Stimulated activated CD4-positive, alpha-beta T cell treated with anti-CD3 and anti-CD28 coated beads, Interleukin-4, amount 100 ng/mL, for 24 hours (primary cell): ENCODE measurements at places on chromosomes 4 and X.

DNA sequence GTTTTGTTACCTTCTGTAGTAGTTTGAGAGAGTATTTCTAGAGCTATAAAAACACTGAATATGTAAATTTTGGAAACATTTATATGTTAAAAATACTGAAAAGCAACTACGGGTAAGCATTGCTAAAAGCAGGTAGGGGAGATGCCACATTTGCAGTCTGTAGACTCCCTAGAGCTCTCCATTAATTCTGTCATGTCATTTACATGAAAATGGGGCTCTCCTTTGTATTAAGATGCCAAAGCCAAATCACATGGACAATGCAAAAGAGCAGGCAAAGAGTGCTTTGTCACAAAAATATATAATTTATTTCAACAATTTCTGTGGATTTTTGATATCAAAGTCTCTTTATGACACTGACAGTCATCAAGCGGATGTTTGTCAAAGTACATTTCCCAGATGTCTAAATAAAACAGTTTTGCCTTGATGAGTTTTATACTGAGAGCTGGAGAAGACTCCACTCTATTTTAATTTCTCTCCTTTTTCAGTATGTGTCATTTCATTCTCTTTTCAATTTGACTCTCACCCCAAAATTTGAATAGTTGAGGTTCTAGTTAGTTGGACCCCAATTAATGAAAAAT lies 51.8 kb downstream of the LDB2 start:
- DNase-seq: no peak

DNA sequence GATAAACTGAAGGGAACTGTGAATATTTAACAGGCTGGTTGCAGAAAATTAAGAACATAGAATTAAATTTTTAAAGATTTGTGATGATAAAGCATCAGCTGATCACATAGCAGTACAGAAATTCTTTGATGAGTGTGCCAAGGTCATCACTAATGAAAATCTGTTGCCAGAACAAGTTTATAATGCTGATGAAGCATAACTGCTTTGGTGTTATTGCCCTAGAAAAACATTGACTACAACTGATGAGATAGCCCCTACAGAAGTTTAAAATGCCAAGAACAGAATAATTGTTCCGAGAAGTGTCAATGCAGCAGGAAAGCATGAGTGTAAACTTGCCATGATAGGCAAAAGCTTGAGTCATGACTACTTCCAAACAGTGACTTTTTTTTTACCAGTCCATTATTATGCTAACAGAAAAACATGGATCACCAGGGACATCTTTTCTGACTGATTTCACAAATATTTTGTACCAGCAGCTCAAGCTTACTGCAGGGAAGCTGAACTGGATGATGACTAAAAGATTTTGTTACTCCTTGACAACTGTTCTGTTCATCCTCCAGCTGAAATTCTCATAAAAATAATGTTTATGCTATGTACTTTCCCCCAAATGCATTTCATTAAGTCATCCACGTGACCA lies 1136.6 kb downstream of the FAT4 start:
- no peak for DNase-seq

DNA sequence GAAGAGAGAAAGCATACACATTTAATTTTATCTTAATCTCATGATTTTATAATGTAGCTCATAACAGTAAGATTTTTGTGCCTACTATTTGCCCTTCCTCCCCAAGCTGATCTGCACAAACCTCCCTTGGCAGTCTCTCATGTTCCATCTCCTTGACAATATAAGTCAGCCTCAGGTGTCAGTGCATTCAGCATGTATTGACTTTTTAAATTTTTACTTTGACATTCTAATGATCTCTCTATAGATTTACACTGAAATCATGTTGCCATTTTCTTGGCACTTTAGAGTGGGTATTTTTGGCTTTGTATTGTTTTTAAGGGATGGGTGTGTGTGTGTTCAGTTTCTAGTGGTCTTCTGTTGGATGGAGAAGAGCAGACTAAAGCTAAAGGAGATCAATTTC lies 505.3 kb upstream of the CPEB2 start:
- no peak for DNase-seq

GRCh38 chr4:24657768-24658617 lies 73.6 kb upstream of the DHX15 start:
- no peak for DNase-seq

DNA sequence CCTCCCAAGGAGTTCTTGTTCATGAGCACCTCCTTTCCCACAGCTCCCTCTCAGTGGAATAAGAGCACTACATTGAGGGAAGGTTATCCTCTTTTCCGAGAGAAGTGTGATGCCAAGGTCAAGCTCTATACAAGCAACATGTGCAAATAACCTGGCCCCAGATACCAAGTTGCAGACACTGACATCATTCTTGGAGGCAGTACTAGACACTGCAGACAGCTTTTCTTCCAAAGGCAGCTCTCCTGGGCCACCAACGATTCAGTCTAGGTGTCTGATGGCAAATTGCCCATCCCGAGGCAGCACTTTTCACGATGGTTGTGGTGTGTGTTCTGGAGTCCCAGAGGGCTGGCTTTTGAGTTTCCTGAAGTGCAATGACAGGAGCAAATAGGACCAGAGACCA lies 384.9 kb downstream of the TLL1 start:
- DNase-seq: no peak

DNA sequence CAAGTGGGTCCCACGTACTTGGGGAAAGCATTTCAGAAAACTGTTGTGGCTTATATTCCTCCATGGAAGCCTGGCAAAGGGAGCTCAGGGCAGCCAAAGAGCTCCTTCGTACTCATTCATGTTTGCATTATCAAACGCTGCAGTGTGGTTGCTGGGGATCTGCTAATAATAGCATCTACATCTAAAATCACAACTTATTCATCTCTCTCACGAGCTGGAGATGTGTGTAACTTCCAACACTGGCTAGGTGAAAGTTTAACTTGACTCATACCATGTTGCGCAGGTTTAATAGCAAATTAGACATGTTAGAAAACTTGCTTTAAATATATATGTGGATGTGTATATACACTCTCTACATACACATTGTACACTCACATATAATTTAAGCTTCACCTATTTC lies 415.1 kb downstream of the AFF2 start:
- DNase-seq: no peak

- DNase-seq: no peak
Observed at GRCh38 chrX:151754047-151754429, 19.5 kb downstream of the CNGA2 start.

DNA sequence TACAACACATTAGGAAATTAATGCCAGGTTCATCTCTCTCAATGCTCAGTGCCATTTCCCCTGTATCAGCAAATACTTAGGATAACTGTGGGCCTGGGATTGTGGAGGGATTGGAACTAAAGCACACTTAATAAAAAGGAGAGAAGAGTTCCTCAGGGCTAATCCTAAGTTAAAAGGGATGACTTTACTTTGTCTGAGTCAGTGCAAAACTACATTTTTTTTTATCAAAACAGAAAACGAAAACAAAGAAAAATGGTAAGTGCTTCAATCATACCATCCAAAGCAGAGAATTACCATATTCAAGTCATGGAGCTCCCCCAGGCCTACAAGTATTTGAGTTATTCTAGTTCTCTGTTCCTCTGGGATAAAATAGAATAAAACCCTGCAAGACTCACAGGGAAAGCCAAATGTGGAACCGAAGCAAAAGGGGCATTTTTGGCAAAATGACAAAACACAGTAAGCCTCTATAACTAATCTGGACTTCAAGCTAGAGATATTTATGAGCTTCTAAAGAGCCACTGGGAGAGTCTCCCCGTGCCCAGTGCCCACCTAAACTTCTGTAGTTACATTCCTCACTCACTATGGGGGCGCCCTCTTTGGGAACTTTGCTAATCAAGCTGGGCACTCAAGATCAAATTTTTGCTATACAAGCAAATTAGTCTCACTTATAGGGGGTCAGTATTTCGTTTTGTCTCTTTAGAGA lies 53.4 kb downstream of the PALLD start:
- no peak for DNase-seq

DNA sequence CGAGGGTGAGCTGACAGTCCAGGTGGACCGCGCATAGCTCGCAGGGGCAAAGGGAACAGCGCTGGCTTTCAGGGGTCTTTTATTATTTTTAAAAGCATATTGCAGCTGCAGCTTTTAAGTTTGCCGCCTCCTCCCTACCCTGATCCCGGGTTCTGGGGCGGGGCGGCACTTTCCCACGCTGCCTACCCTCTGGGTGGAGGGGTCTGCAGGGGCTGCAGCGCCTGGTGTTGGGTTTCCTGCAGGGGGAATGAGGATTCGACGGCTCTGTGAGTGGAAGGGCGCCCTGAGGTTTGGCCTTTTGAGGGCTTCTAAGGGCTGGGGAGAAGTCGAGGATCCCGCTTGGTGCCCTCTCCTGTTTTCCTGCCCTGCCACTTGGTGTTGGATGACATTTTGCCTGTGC lies 80.7 kb upstream of the SCML1 start:
- no peak for DNase-seq

GRCh38 chrX:44989995-44990770 lies 117.2 kb downstream of the KDM6A start:
- no peak for DNase-seq

DNA sequence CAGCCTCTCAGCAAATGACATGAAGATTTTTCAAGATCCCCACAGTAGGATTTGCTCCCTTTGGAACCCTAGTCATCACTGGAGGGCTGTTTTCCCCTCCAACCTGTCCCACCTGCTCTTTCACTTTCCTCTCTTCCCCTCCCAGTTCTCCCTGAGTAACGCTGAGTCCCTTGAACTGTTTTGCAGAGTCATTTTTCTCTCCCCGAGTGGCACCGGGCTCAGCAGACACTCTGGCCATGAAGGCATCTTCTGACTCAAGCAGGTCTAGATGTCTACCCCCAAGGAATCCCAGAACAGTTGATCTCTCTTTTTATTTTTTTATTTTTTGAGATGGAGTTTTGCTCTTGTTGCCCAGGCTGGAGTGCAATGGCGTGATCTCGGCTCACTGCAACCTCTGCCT lies 52.2 kb downstream of the HTRA3 start:
- DNase-seq: no peak

DNA sequence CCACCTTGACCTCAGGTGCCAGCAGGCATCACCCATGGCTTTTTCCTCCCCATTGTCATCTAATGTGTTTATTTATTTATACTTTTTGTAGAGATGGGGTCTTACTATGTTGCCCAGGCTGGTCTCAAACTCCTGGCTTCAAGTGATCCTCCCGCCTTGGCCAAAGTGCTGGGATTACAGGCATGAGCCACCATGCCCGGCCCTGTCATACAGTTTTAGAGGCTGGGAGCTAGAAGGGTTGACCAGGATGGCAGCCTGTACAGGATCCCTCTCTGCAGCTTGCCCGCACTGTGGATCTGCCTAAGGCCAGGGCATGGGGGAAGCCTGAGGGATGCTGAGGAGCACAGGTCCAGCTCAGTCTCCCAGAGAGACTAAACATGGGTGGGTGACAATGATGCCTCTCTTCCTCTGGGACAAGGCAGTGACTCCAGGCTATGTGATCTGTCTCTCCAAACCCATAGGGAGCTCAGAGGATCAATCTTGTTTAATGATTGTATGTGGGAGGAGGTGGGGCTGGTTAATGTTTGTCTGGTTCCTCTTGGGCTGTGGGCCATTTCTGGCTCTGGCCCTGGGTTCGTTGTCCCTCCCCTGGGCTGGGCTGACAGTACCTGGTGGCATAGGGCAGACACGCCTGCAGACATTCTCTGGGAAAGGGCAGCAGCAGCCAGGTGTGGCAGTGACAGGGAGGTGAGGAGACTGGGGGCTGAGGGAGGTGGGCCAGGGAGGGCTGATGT lies 8.3 kb upstream of the GJB1 start:
- no peak for DNase-seq

DNA sequence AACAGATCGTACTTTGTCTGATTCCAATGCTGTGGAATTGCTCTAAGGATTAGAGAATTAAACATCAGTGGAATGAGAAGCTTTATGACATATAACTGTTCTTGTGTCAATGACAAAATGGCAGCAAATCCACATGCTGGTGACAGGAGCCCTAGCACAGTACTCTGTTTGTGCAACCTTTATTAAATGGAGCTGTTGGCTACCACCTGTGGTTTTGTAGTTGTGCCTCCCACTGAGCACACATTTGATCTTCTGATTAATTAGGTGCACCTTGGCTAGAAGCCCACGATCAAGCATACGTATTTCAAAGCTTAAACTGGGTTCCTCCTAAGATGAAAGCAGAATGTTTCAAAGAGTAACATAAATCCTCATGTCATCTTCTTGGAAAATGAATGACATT lies 394.0 kb upstream of the IGFBP7 start:
- no peak for DNase-seq

DNA sequence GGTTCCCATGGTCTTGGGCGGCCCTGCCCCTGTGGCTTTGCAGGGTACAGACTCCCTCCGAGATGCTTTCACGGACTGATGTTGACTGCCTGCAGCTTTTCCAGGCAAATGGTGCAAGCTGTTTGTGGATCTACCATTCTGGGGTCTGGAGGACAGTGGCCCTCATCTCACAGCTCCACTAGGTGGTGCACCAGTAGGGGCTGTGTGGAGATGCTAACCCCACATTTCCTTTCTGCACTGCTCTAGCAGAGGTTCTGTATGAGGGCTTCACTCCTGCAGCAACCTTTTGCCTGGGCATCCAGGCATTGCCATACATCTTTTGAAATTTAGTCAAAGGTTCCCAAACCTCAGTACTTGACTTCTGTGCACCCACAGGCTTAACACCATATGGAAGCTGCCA lies 176.1 kb downstream of the DCAF12L1 start:
- no peak for DNase-seq

- no peak for DNase-seq
Observed at GRCh38 chr4:55159851-55160250, 34.5 kb upstream of the KDR start.

- no peak for DNase-seq
Observed at GRCh38 chrX:149312988-149313387, 192.1 kb downstream of the IDS start.

GRCh38 chrX:49862093-49862492 lies 17.2 kb upstream of the USP27X start:
- no peak for DNase-seq

GRCh38 chr4:8221476-8221875 lies 22.4 kb downstream of the SH3TC1 start:
- DNase-seq: no peak

- no peak for DNase-seq
Observed at GRCh38 chrX:32673193-32673592, 538.2 kb downstream of the DMD start.

GRCh38 chr4:162117051-162117450 lies 46.7 kb downstream of the FSTL5 start:
- no peak for DNase-seq

GRCh38 chr4:98710831-98711230 lies 52.4 kb upstream of the TSPAN5 start:
- no peak for DNase-seq

- no peak for DNase-seq
Observed at GRCh38 chr4:104457308-104457981, 37.2 kb downstream of the CXXC4 start.

DNA sequence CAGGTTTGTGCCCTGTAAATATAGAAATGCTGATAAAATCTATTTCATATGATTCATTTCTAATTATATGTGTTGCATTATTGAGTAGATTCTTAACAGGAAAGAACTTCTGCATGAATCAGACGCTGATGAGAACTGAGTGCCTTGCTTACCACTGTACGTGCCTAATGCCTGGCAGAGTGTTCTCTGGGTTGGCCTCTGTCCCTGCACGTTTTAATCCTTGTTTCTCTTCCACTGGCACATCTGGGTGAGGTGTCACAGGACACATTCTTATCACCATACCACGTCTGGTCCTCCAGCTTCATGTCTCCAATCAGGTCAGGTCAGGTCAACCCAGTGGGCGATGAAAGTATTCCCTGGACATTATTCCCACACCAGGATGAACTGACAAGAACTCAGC lies 53.6 kb downstream of the KLF3 start:
- DNase-seq: no peak
